Stimulated activated CD8-positive, alpha-beta memory T cell treated with anti-CD3 and anti-CD28 coated beads, Interleukin-4, amount 100 ng/mL, for 4 hours (primary cell): ENCODE measurements at places on chromosomes 7 and 10.

DNA sequence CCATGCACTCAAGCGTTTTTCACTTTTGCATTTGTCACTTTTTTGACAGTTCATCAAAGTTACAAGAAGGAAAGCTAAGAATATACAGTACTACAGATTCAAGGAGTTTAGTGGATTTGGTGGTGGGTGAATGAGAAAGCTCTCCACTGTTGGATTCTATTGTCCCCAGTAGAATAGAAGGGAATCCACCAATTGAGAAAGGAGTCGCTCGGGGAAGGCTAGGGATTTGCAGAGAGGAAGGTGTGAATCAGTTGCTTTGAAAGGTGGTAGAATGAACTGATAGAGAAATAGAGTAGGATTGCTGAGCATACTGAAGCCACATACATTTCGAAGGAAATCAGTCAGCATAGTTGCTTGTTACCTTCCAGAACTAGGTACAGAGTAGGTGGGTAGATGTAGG, 33.7 kb upstream of the GLCCI1 start:
- no peak for DNase-seq

DNA sequence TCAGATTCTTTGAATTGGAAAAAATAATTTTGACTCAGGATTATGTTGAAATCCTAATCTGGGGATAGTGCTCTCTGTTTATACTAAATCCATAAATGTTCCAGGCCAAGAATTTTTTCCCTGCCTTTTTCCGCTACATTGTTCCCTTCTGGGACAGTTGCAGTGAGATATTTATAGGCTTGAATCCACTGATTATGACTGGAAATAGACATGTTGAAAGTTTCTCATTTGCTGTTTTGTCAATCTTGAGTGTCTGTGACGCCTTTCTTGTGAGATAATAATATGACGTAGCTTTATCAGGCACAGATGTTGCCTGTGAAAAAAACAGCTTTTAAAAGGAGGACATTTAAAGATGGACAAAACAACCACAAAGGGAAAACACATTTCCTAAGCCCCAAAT, 155.9 kb downstream of the ARID5B start:
- DNase-seq: no peak

- DNase-seq: no peak
Measured at GRCh38 chr10:119555178-119555784, 12.8 kb upstream of the RGS10 start.

- no peak for DNase-seq
Measured at GRCh38 chr7:140923358-140924006, 1.2 kb downstream of the BRAF start.

DNA sequence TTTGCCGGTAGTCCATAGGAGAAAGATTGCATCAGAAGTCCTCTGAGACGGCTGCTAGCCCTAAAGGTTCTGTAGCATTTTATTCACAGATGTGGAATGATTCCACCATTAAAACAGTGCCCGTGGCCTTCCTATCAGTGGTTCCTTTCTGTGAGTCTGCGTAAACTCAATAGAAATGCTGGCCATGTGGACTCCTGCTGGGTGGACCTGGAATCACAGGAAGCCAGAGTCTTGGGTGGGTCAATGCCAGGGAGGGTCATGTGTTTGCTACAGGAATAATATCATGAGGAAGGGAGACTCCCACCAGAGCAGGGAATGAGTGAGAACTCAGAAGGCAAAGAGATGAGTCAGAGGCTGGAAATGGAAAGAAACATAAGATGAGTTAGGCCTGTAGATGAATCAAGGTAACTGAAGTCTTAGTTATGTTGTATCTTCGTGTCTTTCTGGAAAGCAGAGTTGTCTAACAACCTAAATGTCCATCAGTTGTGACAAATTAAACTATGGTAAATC, 410.4 kb upstream of the AUTS2 start:
- DNase-seq: no peak

DNA sequence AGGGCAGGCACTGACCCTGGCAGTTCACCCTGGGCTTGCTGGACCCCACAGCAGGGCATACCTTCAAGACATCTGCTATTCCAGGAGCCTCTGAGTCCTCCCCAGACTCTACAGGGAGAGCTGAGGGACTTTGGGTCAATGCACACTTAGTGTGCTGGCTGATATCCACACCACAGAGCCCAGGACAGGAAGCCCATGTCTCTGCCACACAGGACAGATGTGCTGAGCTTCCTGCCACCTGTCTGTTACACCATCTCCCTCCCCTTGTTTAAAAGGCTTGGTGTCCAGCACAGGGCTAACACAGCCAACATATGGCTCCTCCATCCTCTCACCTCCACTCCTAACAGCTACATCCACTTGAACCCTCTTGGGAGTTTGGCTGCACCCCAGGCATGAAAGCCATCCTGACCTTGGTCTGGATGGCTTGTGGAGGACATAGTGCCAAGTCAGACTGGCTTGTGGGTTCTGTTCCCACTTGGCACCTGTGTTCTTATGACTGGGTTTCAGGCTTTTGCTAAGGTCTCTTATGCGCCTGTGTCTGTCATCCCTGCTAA, 529.8 kb downstream of the GALNT17 start:
- DNase-seq: no peak

- no peak for DNase-seq
Measured at GRCh38 chr7:55409482-55410225, 44.5 kb downstream of the LANCL2 start.

DNA sequence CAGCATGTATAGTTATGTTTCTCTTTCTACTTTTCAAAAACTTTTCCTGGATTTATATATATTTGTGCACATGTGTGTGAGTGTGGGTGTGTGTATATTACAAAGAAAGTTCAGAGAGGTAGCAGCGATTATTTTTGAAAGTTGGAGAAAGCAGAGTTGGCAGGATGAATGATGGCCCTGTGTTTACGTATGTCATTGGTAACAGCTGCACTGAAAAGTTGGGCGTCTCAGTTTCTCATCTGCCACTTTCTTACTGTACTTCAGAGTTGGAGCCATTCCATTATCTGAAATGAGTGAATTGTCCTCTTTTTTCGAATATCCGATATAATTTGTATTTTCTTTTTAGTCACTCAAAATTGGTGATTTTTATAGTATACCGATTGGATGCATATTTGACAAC, 172.2 kb downstream of the CDK14 start:
- no peak for DNase-seq

DNA sequence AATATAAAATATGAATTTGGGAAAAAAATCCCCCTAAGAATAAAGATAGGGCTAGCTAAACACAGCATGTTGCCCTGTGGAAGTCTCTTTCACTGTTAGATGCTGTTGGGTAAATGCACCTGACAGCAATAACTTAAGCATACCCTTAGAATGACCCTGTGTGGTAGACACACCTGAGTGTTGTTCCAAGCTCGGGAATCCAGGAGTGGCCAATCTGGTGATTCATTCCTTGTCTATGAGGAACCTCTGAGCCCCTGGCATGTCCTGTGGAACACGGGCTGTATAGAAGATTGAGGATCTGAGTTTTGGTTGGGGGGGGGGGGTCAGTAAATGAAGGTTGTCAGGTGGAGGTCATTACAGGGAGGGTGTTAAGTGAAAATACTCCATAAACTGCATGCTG, 730.0 kb upstream of the IGFBP3 start:
- no peak for DNase-seq

DNA sequence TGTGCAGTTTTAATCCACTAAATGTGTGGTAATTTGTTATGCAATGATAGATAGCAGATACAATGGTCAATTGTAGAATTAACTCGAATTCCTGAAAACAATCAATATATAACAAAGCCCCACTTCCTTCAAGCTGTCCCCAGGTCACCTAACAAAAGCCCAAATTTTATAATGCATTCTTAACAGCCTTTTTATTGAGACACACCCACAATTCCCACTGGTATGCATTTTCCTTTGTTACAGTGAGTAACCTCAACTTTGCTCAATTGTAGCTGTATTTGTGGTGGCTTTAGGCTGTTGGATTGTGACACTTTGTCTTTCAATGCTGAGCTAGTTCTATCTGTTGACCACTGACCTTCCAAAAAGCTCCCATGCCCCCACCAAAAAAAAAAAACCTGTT, 279.8 kb upstream of the CACNA2D1 start:
- no peak for DNase-seq

GRCh38 chr10:4819707-4820106, 6.3 kb upstream of the AKR1E2 start:
- DNase-seq: no peak
